Activated CD4-positive, alpha-beta T cell treated with anti-CD3 and anti-CD28 coated beads for 48 hours (primary cell): ENCODE measurements at places on chromosomes 2 and 18.
A peak's percentile ranks its signal among the peaks of the same experiment; 100 is the strongest.

DNA sequence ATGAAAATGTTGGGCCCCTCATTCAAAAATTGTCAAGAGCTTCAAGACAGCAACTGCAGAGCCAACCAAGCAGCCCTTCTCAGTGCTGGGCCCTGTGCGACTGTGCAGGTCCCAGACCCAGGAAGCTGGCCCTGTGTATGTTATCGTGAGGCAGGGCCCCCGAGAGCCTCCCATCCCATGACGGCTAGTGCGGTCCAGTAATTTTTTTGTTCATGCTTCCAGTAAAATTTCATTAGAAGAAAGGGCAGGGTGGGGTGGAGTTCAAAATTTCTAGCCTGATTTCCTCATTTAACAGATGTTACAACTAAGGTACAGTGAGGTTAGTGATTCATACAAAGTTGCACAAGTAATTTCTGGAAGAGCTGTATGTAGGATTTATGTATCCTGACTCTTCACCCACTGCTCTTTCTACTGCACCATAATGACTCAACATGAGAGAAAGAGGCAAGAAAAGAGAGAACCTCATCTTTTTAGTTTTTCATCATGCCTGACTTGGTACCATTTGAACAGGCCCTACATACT, 105.5 kb downstream of the ZEB2 start:
- DNase-seq: peak; percentile 12

DNA sequence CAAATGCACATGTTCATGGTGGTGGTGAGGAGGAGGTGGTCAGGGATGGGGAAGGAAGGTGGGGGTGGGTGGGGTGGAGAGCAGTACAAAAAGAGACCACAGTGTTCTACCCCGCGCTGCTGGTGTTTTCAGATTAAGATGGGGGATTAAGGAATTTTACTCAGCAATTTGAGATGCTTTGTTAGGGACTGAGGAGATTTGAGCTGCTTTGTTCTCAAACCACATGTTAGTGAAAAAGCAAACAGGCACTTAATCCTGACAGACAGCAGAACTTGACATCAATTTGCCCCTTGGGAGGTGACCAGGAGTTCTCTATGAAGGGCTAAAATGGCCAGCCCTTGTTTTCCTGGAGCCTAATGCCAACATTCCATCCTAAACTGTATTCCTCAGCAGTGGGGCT, 244.5 kb downstream of the MEIS1 start:
- DNase-seq: no peak

- DNase-seq: no peak
These were observed 153.4 kb downstream of the TNS1 start for GRCh38 chr2:217849154-217849975.

GRCh38 chr2:23532391-23533337, 147.7 kb downstream of the KLHL29 start:
- DNase-seq: peak; percentile 61
